ENCODE measurements at places on chromosomes 11 and 22.

- DNase-seq, result no peak
These were observed 77.0 kb upstream of the MYOD1 start for GRCh38 chr11:17642370-17642769.

DNA sequence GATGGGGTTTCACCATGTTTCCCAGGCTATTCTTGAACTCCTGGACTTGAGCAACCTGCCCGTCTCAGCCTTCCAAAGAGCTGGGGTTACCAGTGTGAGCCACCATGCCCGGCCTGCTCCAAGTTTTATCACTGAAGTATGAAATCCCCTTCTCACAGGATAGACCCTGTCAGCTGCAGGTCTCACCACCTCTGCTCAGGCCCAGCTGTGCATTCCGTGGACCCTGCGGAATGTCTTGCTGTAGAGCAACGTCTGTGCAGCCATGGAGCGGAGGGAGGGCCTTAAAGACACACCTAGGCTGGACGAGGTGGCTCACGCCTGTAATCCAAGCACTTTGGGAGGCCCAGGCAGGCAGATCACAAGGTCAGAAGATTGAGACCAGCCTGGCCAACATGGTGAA lies 625.4 kb downstream of the BRD1 start:
- no peak for DNase-seq

GRCh38 chr11:9061807-9062206 lies 29.6 kb downstream of the SCUBE2 start:
- no peak for DNase-seq

DNA sequence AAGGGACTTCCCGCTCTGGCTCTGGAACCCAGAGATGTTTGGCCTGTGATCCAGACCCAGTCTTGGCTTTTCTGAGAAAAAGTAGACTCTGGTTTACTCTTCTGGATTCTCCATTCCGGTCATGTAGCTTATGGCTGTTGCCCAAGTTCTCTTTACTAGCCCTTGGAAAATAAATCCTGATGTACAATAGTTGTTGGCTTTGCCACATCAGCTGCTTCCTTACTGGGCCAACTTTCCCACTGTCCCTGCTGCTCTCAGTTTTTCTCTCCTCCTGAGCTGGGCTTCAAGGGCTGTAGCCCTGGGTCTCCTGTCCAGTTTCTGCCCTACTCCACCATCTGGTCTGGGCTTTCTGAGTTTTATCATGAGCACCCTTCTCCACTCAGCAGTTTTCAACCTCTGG lies 12.5 kb downstream of the PATZ1 start:
- DNase-seq, result no peak

- DNase-seq, result no peak
These were observed 21.0 kb downstream of the LDLRAD3 start for GRCh38 chr11:35964841-35965240.

GRCh38 chr22:48827904-48828555 lies 999.6 kb downstream of the BRD1 start:
- no peak for DNase-seq

DNA sequence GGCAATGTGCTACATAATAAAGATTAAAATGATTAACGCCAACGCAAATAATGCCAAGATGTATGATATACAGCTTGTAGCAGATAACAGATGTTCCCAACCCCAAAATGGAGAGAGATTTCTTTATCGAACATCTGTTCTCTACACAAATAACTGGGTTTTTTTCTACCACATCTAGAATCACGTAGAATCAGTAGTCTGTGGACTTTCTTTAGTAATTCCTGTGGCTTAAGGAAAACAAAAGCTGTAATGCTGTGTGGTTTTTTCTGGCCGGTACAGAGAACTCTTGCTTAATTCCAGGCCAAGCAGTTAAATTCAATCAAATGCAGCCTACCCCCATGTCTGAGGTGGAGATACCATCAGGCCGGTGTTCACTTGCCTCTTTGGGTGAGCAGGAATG lies 303.4 kb downstream of the FAT3 start:
- peak; percentile 75 for DNase-seq

DNA sequence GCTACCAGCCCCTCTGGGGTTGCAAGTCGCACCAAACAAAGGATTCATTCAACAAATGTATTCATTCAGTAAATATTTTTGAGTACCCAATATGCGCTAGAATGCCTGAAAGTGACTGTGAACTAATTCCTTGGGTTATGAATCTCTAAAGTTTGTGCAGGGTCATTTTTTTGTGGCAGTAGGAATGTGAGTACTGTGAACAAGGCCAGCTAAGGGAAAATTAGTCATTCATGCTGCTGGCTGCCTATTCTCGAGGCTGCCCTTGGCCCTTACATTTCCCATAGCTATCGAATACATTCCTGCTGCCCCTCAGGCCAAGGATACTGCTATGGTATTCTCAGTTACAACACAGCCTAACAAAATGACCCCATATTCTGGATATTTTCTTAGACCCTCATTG lies 141.6 kb downstream of the TRPC6 start:
- peak; percentile 49 for DNase-seq

GRCh38 chr22:48585916-48586798 lies 1241.5 kb downstream of the BRD1 start:
- no peak for DNase-seq

- DNase-seq, result peak; percentile 47
These were observed 7.2 kb downstream of the FLI1 start for GRCh38 chr11:128701086-128701485.

Data from stromal cell of bone marrow (primary cell).